ENCODE measurements at places on chromosomes 6 and 20. TPM values are rescaled to one million over a fixed set of nuclear protein-coding genes. Genes with fewer than 3 reads are reported as not detected.

Gene VGLL2
- not detected for total RNA-seq

Gene NOX3
- total RNA-seq, result not detected

DNA sequence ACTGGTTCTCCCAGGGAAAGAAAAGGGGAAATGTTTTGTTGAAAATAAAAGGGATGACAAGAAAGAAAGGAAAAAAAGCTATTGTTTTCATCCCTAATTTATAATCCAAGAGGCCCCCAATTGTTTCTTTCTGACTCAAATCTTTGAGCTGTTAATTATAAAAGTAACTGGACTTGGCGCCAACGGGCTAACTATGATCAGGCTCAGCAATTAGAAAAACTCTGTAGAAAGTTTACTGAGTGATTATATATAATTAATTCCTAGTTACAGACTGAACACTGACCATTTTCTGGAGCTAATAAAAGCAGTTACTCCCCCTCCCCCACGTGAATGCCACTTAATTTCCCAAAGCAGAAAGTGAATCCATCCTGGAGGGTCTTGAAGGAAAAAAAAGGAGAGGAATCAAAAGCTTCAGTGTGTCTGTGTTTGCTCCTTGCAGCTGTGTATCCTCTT is 3.2 kb downstream of the ZMYND8 start:
- no peak for DNase-seq

Gene KCNK5
- not detected for total RNA-seq

GRCh38 chr20:1983301-1983700 is 10.6 kb downstream of the PDYN start:
- DNase-seq, result no peak
